ENCODE measurements at places on chromosomes 11 and 22.

DNA sequence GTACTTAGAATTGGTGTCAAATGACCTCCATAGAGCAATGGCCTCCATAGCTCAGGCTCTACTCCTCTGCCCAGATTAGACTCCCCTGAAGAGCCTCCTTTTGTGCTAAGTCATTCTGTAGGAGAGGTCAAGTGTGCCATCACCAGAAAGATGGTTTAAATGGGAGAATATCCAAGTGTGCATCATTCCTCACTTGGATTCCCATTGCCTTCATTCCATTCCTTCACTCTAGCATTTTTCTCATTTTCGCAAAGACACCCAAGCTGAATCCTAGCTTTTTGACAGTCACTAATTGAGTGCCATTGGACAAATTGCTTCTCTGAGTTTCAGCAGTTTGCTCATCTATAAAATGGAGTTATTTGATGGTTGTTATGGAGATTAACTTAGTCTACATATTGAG is 16.9 kb downstream of the CLMP start:
- ATAC-seq, result no peak

GRCh38 chr11:130308886-130309285 is 5.8 kb downstream of the ZBTB44 start:
- ATAC-seq, result no peak

DNA sequence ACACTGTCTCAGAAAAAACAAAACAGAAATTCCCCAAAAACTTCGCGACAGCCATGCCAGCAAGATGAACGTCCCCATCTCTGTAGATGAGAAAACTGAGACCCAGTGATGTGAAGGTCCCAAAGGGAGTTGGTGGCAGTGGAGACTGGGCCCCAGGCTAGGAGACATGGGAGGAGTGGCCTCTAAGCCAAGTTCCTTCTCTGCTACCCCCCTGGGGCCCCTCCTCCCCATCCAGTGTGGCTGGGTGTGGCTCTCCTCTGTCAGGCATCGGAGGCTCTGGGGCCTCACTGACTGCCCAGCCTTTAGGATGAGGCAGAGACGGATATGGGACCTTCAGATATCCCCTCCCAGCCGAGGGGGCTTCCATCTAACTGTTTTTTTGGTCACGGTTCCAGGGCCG is 9.8 kb downstream of the RELT start:
- ATAC-seq, result no peak

- ATAC-seq, result no peak
Observed at GRCh38 chr11:12125609-12126149, 15.3 kb downstream of the MICAL2 start.

GRCh38 chr11:64747961-64748665 is 4.2 kb upstream of the RASGRP2 start:
- no peak for ATAC-seq

DNA sequence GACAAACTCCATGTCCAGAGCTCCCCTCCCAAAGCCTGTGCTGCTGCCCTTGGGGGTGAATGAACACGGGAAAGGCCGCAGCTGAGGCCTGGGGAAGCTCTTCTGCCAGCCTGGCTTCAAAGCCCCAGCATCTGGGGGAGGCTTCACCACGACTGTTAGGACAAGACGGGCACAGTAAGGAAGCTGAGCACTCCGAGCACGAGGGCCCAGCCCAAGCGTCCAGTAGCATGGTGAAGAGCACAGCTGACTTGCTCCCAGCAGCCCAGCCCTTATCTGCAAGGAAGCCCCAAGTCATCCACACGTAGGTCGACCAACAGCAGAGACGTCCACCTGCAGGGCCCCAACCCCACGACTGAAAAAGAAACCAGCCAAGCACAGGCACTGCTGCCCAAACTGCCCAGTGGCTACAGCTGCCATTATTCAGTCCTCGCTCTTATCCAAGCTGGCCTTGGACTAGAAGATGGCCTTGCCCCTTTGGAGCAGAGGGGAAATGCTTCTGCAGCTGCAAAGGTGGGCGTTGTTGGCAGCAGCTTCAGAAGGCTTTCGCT is 62.5 kb downstream of the SHANK2 start:
- ATAC-seq, result no peak

DNA sequence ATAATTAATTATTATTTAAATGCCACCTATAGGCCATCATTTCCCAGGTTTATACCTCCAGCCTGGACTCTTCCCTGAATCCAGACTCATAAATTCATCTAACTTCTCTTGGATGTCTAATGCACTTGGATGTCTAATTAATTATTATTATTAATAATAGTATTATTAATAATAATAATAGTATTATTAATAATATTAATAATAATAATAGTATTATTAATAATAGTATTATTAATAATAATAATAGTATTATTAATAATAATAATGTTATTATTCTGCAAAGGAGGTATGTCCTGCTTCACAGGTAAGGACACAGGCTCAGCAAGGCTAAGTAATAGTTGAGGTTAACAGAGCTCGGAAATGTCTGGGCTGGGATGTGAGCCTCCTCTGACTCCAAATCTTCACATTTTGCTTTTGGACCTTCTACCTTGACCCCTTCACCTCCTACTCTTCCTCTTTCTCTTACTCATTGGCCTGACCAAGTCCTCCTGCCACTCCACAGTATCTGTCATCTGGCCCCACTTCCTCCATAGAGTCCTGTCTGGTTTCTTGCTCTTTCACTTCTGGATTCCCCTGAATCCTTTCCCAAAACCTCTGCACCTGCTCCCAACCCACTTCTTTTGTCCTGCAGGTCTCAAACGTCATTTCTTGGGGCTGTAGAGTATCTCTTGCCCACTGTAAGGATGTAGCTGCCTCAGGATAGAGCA is 8.0 kb downstream of the RIBC2 start:
- no peak for ATAC-seq

DNA sequence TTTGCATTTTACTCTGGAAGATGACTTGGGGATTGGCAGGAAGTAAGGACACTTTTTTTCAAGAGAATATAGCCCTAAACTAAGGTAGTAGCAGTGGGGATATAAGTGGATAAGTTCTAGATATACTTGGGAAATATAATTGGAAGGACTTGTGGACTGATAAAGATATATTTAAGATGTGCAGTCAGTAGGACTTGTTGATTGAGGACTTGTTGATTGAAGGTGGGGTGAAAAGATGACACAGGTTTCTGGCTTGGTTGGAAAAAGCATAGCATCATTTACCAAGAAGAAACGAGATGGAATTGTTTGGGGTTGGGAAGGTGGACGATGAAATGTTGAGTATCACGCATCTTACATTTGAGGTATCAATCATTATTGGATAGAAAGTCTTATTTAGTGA is 1.5 kb upstream of the TAF10 start:
- ATAC-seq, result no peak

DNA sequence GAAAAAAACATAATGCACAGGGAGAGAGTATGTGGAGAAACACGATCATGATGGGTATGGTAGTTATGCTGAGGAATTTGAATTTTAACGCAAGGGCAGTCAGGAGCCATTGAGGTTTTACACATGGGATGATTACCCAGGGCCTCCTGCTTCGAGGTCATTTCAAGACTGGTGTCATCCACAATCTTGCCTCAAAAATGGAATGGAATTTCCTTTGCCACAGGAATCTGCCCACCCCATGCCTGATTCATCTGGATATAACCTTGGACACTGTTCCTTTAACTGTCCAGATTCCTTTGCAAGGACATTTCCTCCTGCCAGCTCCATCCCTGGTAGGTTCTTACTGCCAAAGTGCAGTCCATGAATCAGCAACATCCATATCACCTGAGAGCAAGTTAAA is 655.9 kb upstream of the TENM4 start:
- ATAC-seq, result no peak

DNA sequence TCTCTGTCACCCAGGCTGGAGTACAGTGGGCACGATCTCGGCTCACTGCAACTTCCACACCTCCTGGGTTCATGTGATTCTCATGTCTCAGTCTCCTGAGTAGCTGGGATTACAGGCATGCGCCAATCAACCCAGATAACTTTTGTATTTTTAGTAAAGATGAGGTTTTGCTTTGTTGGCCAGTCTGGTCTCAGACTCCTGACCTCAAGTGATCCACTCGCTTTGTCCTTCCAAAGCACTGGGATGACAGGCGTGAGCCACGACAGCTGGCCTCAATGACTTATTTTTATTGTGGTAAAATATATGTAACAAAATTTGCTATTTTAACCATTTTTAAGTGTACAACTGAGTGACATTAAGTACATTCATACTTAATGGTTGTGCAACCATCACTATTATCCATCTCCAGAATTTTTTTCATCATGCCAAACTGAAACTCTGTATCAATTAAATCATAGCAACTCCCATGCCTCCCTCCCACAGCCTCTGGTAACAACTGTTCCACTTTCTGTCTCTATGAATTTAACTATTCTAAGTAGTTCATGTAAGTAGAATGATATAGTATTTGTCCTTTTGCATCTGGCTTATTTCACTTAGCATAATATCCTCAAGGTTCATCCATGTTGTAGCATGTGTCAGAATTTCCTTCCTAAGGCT is 50.7 kb upstream of the CWF19L2 start:
- ATAC-seq, result no peak
